ENCODE measurements at places on chromosomes 2 and 18.

GRCh38 chr2:20035955-20036666 is 15.3 kb downstream of the LAPTM4A start:
- no peak for DNase-seq

DNA sequence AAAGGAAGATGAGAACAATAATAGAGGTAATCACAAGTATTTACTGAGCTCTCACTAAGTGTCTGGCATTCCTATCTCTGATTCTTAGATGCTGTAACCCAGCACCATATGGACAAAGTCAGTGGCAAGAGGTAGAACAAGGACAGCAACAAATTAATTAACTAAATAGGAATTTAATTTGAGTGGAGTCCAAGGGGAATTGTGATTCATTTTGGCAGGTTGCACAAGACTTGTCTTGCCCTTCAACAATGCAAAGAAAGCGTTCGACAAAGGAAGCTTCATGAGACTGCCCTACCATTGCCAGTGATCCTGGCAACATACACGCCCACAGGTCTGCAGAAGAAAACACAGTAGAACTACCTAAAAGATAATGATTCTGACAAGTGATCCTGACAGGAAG is 221.6 kb downstream of the RBM43 start:
- DNase-seq: no peak

- DNase-seq: no peak
These were observed 67.1 kb downstream of the SUMO1 start for GRCh38 chr2:202171241-202171825.

GRCh38 chr2:171360905-171361304 is 72.9 kb downstream of the METTL8 start:
- no peak for DNase-seq

DNA sequence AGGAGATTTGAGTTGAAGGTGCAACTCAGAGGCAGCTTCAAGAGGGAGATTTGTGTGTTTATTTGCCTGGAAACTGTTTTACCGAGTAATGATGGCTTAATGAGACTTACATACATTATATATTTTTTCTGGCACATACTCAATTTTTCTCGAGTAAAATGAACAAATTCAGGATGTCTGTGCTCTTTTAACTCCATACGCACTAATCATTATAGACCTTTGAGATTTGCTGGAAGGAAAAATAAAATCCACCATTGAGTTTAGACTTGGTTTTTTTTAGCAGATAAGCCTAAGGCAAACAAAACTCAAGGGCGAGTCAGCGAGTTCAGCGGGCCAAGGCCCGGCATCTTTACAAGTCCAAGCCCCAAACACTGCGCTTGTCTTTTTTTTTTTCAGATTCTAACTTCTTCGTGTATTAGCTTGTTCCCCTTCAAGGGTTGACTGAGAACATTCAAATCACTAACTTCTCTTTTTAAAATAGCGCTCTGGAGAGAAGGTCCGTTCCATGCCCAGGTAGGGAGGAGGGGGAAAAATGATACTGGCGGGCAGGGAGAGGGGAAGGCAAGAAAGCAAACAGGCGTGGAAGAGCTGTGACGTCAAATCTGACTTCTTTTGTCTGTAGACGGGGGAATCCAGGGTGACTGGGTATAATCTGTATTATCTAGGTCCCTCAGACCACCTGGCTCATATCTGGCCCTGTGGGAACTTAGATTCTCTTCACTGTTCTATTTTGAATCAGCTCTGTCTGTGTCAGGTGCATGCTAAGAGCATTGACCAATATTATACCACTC is 72.7 kb upstream of the MAP3K20 start:
- no peak for DNase-seq

GRCh38 chr18:48945953-48946217 is 4.9 kb downstream of the SMAD7 start:
- no peak for DNase-seq

GRCh38 chr2:199861132-199861774 is 10.3 kb upstream of the FTCDNL1 start:
- DNase-seq: no peak

- no peak for DNase-seq
These were observed 32.3 kb downstream of the SCN9A start for GRCh38 chr2:166343467-166343866.

GRCh38 chr2:217293607-217294006 is 433.7 kb upstream of the TNP1 start:
- no peak for DNase-seq

DNA sequence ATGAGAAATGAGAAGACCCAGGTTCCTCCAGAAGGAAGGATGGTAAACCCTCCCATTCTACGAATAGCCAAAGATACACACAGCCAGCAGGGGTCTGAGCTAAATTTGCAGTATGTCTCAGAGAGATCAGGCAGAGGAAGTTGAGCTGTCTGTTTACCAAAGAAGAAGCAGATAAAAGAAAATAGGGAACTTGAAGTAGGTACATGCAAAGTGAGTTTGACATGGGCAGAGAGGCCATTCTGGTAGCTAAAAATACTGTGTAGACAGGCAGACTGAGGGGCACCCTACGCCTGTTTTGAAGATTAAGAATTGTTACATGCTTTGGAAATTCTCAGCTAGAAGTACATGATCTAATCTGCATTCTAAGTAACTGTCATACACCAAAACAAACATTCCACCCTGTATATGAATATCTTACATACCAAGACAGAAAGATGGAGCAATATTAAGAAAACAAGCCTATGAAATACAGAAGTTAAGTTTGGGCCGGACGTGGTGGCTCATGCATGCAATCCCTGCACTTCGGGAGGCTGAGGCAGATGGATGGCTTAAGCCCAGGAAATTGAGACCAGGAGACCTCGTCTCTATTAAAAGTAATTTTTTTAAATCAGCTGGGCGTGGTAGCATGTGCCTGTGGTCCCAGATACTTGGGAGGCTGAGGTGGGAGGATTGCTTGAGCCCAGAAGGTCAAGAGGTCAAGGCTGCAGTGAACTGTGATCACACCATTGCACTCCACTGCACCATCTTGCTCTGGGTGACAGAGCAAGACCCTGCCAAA is 157.9 kb downstream of the ANKRD44 start:
- no peak for DNase-seq

DNA sequence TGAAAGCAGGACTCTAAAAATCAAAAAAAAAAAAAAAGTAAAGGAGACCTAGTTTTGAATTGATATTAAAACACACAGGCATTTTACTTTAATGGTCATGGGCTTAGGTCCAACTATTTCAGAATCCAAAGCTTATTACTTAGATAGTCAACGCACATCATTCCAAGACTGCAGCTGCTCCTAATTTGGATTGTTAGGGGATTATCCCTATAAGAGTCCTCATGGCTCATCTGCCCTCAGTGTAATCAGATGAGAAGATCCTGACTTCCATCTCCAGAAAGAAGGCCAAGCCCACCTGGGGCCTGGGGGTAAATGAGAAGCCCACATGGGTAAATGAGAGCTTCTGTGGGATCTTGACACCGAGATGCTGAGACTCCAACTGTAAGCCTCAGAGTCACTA is 424.2 kb downstream of the NRXN1 start:
- no peak for DNase-seq

DNA sequence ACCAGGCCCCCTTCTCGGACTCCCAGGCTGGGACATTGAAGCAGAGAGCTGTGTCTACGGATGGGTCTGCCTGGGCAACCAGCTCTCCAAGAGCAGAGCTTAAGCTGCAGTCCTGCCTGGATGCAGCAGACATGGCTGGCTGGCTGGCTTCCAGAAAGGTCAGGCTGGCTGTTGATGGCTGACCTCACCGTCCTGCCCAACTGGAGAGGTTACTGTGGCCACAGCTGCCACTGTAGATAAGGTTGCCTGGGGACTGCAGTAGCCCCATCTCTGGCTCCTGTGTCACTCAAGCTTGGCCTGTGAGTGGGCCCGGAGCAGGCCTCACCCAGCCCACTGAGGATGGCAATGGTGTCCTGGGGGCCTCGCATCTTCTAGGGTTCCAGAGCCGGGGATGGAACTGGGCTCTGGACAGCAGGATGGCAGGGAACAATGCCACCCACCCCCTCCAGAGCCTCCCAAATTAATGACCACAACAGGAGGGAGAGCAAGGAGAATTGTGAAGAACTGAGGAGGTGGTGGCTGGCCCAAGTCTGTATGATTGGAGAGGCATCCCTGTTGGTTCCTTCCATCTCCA is 37.0 kb upstream of the FOSL2 start:
- DNase-seq: no peak

DNA sequence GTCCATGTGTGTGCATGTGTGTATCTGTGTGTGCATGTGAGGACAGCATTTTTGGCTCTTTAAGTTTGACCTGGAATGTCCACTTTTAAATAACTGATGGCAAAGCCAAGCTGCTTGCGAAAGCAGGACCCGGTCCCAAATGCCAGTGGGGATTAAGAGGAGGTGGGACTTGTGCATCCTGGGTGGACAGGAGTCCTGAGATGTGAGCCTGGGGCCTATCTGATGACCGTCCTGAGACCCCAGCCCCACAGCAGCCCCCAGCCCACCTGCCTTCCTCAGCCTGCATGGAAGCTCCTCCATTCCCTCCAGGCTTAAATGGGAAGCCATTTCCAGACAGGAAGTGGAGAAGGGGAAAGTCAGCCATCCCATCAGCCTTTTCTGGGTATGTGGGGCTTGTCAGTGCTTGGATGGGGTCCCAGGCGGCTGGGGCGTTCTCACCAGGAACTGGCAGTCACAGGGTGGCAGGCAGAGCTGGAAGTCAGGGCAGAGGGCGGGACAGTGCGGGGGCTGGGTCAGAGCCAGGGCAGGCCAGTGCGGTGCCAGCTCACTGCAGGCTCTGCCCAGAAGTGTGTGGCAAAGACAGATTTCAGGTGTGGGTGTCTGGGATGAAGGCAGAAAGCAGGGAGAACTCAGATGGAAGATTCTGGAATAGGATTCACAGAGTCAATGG is 117.8 kb downstream of the ACKR3 start:
- no peak for DNase-seq

DNA sequence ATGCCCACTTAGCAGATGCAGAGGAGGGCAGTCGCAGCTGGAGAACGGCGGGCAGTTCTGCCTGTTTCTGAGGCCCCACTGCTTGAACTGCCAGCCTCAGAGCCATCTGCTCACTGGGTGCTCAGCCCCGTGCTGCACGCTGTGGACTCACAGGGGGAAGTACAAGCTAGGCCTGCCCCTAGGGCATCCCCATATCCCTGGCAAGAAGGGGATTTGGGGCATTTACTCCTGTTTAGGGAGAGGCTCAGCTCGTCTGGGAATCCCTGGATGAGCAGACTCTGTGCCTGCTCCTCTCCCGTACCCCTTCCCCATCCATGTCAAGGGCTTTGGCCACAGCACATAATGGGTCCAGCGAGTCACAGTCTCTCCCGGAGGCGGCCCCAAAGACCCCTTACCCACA is 169.8 kb upstream of the PKDCC start:
- no peak for DNase-seq

- no peak for DNase-seq
These were observed 105.5 kb downstream of the ZEB2 start for GRCh38 chr2:144414324-144414845.

DNA sequence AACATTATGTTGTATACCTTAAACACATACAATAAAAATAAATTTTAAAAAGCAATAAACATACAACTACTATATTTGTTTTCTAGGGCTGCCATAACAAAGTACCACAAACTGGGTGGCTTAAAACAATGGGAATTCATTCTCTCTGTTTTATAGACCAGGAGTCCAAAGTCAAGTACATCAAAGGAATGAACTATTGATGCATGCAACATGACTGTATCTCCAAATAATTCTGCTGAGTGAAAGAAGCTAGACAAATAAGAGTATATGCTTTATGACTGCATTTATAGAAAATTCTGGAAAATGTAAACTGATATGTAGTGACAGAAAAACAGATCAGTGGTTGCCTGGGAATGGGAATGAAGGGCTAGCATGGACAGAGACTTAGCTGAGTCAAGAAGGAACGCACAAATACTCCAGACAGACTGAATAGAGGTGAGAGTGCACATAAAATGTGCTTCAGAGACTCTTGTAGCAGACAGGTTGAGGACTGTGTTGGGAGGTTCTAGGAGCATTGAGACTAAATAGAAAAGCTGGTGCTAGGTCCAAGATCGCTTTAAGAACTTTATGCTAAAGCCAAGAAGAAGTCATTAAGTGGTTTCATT is 11.0 kb upstream of the PLA2R1 start:
- no peak for DNase-seq

DNA sequence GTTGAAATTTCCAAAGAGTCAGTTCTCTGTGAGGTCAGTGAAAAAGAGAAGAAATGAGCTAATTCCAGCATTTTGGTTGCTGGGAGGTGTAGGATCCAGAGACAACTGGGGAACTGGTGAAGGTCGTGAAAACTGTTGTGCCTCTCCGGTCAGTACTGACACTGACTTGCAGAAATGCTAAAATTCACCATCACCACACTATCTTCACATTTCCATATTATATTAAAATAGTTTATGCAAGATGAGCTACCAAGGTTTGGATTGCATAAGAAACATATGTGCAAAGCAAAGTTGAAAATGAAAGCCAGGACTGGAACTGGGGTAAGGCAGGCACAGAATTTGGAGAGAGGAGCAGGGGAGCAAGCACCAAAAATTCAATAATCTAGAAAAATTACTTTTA is 21.8 kb downstream of the RIT2 start:
- DNase-seq: no peak

GRCh38 chr2:23530909-23531276 is 145.9 kb downstream of the KLHL29 start:
- no peak for DNase-seq

DNA sequence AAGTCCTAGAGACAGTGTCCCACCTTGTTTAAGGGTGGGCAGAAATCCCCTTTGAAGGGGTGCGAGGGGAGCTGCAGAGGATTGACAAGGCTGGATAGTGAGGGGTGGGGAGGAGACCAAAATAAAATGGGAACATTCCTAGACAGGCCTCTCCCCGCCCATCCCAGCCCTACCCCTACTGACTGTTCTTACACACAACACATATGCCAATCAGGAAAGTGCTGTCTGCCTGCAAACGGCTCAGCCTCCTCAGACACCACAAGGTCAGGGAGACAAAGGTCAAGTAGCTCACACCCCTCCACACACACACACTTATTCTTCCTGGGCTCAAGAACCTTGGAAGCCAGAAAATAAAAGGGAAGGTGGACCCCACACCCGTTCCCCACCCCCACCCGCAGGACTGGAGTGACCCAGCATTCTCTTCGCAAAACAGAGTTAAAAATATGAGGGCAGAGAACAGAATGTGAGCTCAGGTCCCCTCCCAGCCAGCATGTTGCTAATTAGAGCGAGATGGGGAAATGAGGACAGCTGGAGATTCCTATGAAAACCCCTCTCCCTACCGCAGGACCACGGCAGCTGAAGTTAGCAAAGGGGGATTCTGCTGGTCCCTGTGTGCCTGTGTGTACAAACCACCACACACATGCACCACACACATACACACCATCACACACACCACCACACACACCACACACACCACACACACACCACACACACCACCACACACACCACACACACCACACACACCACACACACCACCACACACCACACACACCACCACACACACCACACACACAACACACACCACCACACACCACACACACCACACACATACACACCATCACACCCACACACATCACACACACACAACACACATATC is 197.8 kb downstream of the TNS1 start:
- DNase-seq: no peak

DNA sequence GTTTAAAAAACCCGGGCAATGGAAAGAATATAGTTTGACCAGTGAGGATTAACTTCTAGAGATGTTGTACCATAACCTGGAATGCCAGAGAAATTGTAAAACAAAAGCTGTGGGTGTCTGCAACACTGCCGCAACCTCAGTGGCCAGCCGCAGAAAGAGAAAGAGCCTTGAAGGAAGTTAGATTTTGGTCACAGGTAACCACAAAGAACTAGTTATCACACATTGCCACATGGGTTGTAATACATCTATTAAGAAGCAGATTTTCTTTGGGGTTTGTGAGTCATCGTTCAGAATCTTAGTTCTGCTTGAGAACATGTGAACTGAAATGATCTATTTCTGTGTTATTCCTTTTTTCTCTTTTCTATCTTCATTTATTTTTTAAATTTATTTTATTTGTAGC is 222.9 kb upstream of the AGAP1 start:
- DNase-seq: no peak
